ENCODE measurements at places on chromosomes 16 and 17.

- DNase-seq = no peak
These were observed 172.8 kb upstream of the CHMP6 start for GRCh38 chr17:80818871-80819270.

DNA sequence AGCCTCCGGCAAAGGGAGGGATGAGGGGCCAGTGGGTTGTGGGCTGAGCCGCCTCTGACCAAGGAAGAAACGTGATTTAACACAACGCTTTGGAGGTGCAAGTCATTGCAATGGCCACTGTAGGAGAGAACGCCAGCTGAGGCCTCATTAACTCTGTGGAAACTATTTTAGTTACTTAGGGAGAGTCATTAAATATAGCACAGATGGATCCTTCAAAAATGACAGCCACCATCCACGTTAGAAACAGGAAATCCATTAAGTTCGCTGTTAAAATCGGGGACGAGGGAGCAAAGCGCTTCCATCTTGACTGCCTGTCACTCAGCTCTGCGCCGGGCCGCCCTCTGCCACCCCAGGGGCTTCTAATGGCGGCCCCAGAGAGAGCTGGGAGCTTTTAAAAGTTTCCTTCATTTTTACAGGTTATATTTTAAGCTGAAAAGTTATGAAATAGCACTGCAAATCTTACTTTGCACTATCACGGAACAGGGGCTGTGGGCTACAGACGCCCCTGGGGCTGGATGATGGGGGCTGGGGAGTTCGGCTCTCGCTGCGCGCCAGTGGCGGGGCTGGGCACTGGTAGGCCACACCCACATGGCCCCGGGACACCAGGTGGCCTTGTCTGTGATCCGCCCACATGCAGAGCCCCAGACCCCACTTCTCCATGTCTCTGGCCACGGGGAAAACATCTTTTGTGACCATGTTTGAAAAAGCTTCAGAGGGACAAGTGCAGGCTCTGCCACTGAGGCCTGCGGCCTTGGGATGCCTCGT, 54.6 kb downstream of the LMF1 start:
- DNase-seq = no peak

GRCh38 chr16:75108792-75109731, 7.5 kb downstream of the LDHD start:
- DNase-seq = no peak

DNA sequence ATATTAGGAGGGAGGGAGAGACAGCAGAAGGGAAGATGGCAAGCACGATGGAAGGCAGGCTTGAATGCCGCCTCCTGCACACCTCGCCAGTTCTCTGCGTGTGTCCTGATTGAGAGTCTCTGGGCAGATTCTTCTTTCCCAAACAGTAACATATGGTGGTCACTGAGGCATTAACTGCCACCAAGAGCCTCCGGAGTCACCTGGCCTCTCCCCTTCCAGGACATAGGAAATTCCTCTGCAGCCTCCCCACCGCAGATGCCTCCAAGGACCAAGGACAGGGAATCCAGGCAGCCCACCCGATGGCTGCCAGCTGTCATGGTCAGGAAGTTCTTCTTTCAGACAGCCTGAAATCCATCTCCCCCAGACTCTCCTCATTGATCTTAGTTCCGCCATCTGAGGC, 149.3 kb downstream of the ENGASE start:
- DNase-seq = no peak

All from NCI-H1105 treated with DMSO at 0.1 percent for 48 hours (cell line).